Activated CD4-positive, CD25-positive, alpha-beta regulatory T cell (primary cell): ENCODE measurements at places on chromosomes 7 and 10.

- peak; percentile 47 for DNase-seq
Measured at GRCh38 chr7:154953006-154953684, 49.8 kb downstream of the PAXIP1 start.

DNA sequence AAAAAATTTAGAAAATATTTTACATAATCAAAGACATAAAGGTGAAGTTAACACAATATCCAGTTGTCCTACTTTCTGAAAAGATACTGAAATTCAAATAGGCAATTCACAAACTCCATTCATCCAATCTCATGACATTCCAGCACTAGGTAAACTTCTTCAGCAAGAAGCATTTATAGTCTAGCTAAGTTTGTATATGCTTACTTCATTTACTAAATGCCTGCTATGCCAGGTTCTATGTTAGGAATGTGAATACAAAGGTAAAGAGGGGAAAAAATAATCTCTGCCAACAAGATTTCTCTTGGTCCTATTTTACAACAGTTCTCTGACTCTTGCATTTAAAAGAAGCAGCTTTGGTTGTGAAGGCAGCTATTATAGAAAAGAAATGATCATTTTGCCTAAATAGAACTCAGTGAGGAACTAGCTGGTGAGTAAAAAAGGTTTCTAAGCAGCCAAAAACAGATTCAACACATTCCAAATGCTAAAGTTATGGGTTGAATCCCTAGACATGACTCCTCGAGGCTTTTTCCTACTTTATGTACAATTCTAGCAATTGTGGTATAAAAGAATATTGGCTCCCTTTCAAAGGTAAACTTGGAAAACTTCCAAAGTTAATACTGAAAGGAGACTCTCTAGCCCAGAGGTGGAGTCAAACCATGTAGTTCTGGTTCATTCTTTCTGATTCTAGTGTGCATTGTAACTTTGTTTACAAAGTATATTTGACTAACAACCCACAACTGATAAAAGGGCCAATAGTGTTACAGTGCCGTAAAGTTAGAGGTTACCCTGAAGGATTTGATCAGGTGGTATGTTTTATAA, 30.9 kb upstream of the KLHL7 start:
- DNase-seq = no peak

DNA sequence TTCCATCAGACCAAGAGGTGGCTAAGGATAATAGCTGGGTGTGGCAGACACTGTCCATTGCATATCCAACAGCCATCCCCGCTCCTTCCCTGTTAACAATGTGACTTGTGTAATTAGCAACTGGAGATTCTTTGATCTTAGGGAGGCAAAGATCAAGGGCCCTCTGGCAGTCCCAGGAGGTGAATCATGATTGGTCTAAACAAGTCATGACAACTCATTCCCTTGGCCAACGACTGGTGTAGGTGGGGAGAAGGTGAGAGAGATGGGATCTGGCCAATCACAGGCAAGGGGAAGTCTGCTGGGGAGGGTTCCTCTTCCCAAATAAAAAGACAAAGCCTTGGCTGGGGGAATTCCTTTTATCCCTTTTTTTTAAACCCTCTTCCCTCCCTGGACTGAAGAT, 46.2 kb upstream of the COMTD1 start:
- no peak for DNase-seq

- no peak for DNase-seq
Measured at GRCh38 chr7:92436612-92437445, 10.5 kb upstream of the GATAD1 start.

DNA sequence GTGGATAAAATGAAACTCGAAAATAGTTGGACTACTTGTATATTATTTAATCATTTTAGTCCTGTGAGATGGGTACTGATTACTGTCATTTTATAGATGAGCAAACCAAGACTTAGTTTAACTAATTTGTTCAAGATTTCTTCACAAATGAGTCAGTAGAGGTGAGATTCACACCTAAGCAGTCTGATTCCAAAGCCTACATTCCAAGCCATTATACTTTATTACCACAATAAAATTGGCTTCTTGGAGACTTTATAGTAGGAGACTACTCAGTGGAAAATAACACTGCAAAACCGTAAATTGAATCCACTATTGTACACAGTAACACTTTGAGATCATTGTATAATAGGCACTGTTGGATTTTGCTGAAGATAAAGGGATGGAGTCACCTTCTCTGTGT, 2.2 kb downstream of the PHTF2 start:
- no peak for DNase-seq

- DNase-seq = no peak
Measured at GRCh38 chr10:60821656-60822055, 43.4 kb downstream of the CDK1 start.
